ENCODE measurements at places on chromosomes 2 and 18.

GRCh38 chr2:172423160-172423559 is 4.2 kb upstream of the ITGA6 start:
- DNase-seq: no peak

- no peak for DNase-seq
Observed at GRCh38 chr2:220745682-220746081, 826.4 kb downstream of the EPHA4 start.

DNA sequence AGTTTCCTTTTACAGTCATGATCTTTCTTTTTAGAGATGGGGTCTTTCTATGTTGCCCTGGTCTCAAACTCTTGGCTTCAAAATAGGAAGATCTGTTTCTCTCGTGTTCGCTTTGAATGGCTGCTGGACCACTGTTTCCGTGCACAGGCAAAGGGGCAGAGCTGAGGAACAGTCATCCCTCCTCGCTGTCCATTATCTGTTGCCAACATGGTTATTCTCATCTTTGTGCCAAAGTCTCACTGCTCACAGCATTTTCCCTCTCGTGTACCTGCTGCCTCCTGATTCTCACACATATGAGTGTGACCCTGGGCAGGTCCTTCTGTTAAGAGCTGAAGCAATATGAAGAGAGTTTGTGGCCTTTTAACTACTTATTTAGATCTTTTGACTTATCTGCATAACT is 28.0 kb upstream of the CCNYL1 start:
- DNase-seq: no peak

- peak; percentile 67 for DNase-seq
Observed at GRCh38 chr2:86221066-86221684, 21.9 kb downstream of the MRPL35 start.
